Smooth muscle cell of bladder (primary cell): ENCODE measurements at places on chromosomes 7 and 10. TPM values are rescaled to one million over a fixed set of nuclear protein-coding genes. Genes with fewer than 3 reads are reported as not detected.

SPDYE9 gene
- total RNA-seq = not detected in 2 replicates

SPDYE2 gene
- total RNA-seq = not detected in 2 replicates

SEMA4G gene
- 0.43 and 0.92 TPM in 2 replicates for total RNA-seq

RELN gene
- 0.43 and 0.74 TPM in 2 replicates for total RNA-seq

ANKRD22 gene
- not detected in 2 replicates for total RNA-seq

LLCFC1 gene
- not detected in 2 replicates for total RNA-seq

INSYN2A gene
- 0.14 and 0.55 TPM in 2 replicates for total RNA-seq

IPMK gene
- total RNA-seq = 5.3 and 5.5 TPM in 2 replicates

MINPP1 gene
- 32.4 and 40.0 TPM in 2 replicates for total RNA-seq

FAM131B gene
- total RNA-seq = 1.00 and 1.9 TPM in 2 replicates

TMEM229A gene
- total RNA-seq = not detected in 2 replicates

CUBN gene
- total RNA-seq = 0.85 and 1.2 TPM in 2 replicates

OR6V1 gene
- not detected in 2 replicates for total RNA-seq

CLDN4 gene
- 0.14 and 1.5 TPM in 2 replicates for total RNA-seq

PPP1R17 gene
- not detected in 2 replicates for total RNA-seq

ZNF804B gene
- not detected in 2 replicates for total RNA-seq

PTCD1 gene
- 7.1 and 8.1 TPM in 2 replicates for total RNA-seq

MACC1 gene
- total RNA-seq = 0.92 and 1.4 TPM in 2 replicates

LGI1 gene
- total RNA-seq = 0.14 TPM in 1 of 2 replicates, not detected in the other

FANK1 gene
- total RNA-seq = 10.0 and 11.5 TPM in 2 replicates

ETV1 gene
- total RNA-seq = 7.4 and 9.2 TPM in 2 replicates

ZC3HAV1 gene
- total RNA-seq = 20.9 and 25.9 TPM in 2 replicates

ADAM12 gene
- 23.6 and 85.8 TPM in 2 replicates for total RNA-seq

RNF148 gene
- 0.28 and 0.74 TPM in 2 replicates for total RNA-seq

CNPY1 gene
- total RNA-seq = not detected in 2 replicates

SPAM1 gene
- not detected in 2 replicates for total RNA-seq

GDF2 gene
- total RNA-seq = not detected in 2 replicates

MBL2 gene
- not detected in 2 replicates for total RNA-seq

TAS2R41 gene
- not detected in 2 replicates for total RNA-seq

FFAR4 gene
- total RNA-seq = not detected in 2 replicates
